ENCODE measurements at places on chromosomes 2 and 18.
A peak's percentile ranks its signal among the peaks of the same experiment; 100 is the strongest.

GRCh38 chr2:215269397-215270117 lies 42.3 kb upstream of the ATIC start:
- peak; percentile 18 for DNase-seq

DNA sequence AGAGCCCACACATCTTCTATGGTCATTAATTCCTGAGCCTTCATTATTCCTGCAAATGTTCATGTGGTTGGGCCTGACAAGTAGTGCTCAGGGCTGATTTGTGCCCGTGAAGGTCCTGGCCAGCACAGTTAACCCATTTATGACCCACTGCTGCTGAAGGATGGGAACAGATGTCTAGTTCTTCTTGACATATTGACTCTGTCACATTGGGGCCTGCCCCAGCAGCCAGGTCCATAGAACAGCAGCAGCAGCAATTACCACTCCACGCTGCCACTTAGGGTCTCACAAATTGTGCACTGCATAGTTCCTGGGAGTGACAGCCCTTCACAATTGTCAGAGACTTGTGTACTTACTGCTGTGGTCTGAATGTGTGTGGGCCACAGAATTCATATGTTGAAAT lies 442.3 kb upstream of the RGPD4 start:
- no peak for DNase-seq

DNA sequence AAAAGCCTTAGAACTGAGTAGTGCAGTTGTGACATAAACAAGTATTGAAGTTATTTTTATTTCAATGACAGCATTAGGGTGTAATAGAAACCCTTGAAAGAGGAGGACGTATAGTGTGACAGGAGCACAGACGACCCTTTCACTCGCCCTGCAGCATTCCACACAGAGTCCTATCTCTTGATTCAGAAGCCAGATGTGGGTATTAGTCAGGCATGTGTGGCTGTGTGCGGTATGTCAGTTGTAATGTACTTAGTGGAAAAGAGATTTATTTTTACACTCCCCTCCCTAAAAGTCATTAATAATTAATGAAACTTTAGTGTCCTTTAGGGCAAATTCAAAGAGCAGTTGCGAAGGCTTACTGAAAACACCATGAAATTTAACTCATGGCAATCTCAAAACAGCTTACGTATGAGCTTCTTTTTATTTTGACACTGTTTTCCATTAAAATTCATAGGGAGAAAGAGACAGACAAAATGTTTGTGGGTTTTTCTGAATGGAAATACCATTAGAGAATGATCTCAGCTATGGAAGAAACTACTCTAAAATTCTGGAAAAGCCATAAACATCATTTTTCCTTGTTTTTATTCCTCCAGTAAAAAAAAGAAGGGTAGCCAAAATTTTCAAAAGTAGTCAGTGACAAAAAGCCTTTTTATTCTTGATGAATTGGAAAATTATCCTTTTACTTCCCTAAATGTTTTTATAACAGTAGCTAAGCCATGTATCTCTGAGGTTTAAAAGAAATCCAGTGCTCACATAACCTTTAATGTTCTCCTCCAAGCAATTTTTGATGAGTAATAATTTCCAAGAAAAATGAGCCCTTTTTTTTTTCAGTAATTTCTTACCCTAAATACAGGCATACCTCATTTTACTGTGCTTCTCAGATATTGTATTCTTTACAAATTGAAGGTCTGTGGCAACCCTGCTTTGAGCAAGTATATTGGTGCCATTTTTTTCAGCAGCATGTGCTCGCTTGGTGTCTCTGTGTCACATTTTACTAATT lies 84.0 kb upstream of the DSEL start:
- DNase-seq, result no peak

GRCh38 chr2:131557558-131558321 lies 30.1 kb downstream of the CCDC74A start:
- DNase-seq, result no peak

- DNase-seq, result no peak
Measured at GRCh38 chr2:200084036-200084435, 128.7 kb downstream of the MAIP1 start.

DNA sequence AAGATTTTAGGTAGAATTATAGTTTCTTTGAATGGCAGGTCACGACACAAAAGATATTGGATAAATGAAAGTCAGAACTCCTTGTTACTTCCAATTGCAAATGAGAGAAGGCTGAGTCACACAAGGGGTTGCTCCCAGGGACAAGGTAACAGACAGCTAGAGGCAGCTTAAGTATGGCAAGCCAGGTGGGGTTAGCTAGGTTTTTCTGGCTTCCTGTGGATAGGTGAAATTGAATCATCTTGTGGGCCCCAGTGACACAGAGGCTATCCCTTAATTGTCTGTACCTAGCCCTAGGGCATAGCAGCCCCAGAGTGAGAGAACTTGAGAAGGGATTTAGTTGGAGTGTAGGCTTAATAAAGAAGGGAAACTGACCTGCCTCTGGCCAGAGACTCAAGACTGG lies 407.7 kb upstream of the SLC8A1 start:
- DNase-seq, result no peak

- DNase-seq, result no peak
Measured at GRCh38 chr2:43467891-43468290, 127.9 kb downstream of the THADA start.

DNA sequence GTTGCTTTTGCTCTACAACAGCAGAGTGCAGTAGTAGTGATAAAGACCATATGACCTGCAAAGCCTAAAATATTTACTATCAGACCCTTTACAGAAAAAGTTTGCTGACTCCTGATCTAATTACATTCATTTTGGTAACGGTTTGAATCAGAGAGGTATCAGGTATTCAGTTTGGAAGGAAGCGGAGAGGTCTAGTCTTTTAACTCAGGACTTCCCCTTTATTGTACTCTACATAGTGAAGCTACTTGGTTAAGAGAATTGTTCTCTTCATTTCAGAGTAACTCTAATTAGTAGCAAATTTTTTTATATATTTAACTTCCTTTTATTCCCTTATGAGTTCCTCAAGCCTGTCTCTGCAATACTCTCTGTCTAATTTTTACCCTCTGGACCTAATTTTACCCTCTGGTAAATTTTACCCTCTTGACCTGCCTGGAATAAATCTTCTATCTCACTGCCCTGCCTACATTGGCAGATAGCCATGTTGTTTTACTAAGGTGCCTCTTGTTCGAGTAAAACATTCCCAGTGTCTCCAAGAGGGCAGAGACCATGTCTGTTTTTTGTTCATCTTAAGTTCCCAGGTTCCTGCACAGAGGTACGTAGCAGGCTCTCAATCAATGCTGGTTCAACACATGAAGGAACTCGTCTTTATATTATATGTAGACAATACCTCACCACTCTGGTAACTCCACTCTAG lies 170.6 kb downstream of the DNAH6 start:
- DNase-seq, result no peak

GRCh38 chr2:236054125-236054524 lies 114.1 kb downstream of the GBX2 start:
- DNase-seq, result no peak

All from activated CD4-positive, CD25-positive, alpha-beta regulatory T cell (primary cell).